ENCODE measurements at places on chromosomes 1 and 21. TPM values are rescaled to one million over a fixed set of nuclear protein-coding genes. Genes with fewer than 3 reads are reported as not detected.

- peaks cover 4% of the 10 kb centered on the region for H3K27me3 ChIP-seq
- no peak for DNase-seq
- H3K27ac ChIP-seq = no peak overlapping the region
- H3K36me3 ChIP-seq = no peaks in the 10 kb centered on the region
- no peak overlapping the region for H3K4me3 ChIP-seq
Observed at GRCh38 chr1:40636777-40637176, 28.7 kb downstream of the RIMS3 start.

DNA sequence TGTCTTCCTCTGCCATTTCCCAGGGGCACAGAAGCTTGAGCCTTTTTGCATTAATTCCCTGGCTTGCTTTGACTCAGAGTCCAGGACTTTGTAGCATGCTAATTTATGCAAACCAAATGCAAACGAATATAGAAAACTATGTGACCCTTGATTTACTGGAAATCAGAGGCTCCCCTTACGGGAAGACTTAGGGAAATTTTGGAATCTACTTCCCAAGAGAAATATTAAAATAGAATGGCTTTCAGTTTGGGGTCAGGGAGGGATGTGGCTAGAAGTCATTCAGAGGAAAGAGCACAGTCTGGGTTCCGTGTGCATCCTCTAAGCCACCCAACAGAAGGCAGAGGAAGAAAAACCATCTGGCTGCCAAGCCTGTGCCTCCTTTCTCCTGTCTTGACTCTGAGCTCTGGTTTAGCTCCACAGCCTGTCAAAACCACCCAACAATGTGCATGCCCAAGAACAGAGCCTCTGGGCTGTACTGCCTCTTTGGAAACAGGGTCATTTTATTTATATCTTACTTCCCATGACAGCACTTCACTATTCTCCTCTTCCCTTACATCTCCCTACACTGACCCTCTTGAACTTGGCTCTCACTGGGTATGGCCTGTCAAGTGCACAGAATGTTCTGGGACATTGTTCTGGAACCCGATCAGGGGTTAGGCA is 30.1 kb downstream of the ATF3 start:
- H3K4me3 ChIP-seq = no peak overlapping the region
- peaks cover 25% of the 10 kb centered on the region for H3K4me1 ChIP-seq
- no peak for DNase-seq
- H3K27me3 ChIP-seq = no peaks in the 10 kb centered on the region

DNA sequence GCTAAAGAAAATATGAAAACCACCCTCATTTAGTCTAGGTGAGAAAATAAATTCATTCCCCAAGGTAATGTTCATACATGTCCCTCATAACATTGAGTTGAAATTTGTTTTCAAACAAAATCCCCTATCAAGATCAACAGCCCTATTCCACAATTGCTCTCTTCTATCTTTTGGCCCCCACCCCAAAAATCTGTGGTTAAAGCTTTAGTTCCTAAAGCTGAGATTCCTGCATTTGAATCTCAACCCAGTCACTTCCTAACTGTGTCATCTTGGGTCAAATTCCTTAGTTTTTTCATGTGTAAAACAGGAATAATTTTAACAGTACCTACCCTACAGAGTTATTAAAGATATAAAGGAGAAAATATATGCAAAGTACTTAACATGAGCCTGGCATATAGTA is 22.0 kb downstream of the KIAA0319L start:
- H3K4me1 ChIP-seq = peaks cover 45% of the 10 kb centered on the region
- H3K27ac ChIP-seq = no peak overlapping the region
- no peaks in the 10 kb centered on the region for H3K27me3 ChIP-seq
- peaks cover 13% of the 10 kb centered on the region for H3K36me3 ChIP-seq
- DNase-seq = no peak
- no peak overlapping the region for H3K4me3 ChIP-seq

DNA sequence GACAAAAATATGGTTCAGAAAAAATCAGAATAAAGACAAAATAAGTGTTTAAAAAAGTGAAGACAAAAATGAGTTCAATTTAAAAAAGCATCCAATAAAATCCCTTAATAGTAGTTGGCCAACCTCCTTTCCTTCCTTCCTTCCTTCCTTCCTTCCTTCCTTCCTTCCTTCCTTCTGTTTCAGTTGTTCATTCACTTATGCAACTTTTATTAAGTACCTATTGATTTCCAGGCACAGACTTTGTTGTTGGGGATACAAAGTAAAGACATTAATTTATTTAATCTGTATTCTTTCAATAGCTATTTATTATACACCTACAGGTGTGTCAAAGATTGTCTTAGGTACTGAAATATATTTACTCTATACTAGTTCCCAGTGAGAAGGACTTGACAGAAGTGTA is 2.4 kb upstream of the LIPI start:
- no peak for DNase-seq
- H3K27me3 ChIP-seq = peaks cover 9% of the 10 kb centered on the region
- no peak overlapping the region for H3K27ac ChIP-seq
- H3K36me3 ChIP-seq = no peaks in the 10 kb centered on the region
- H3K4me1 ChIP-seq = peaks cover 5% of the 10 kb centered on the region

- no peak overlapping the region for H3K27ac ChIP-seq
- H3K36me3 ChIP-seq = no peaks in the 10 kb centered on the region
- no peak overlapping the region for H3K4me3 ChIP-seq
- peaks cover 8% of the 10 kb centered on the region for H3K27me3 ChIP-seq
Observed at GRCh38 chr1:119827010-119827409, 15.8 kb upstream of the REG4 start.

GRCh38 chr1:3196577-3197245 is 127.7 kb downstream of the PRDM16 start:
- H3K4me1 ChIP-seq = no peaks in the 10 kb centered on the region
- no peak for DNase-seq
- no peak overlapping the region for H3K4me3 ChIP-seq
- no peaks in the 10 kb centered on the region for H3K27me3 ChIP-seq
- no peak overlapping the region for H3K27ac ChIP-seq
- no peaks in the 10 kb centered on the region for H3K36me3 ChIP-seq

DNA sequence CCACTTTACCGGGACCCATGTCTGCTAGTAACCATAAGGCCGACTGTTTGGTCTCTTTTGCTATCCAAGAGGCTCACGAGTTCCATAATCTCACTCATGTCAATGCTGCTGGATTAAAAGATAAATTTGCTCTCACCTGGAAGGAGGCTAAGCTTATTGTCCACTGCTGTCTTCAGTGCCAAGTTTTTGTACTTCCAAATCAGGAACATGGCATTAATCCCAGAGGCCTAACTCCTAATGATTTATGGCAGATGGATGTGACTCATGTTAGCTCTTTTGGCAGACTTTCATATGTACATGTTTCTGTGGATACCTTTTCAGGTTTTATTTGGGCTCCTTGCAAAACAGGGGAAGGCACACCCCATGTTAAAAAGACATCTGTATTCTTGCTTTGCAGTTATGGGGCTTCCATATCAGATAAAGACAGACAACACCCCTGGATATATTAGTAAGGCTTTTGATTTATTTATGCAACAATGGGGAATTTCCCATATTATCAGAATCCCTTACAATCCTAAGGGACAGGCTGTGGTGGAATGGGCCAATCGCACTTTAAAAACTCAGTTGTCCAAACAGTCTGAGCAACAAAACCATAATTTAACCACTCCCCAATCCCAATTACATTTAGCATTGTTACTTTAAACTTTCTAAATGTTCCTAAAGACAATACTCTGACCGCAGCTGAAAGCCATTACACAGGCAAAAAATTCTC is 162.7 kb downstream of the IER5 start:
- no peak for DNase-seq
- H3K27me3 ChIP-seq = no peaks in the 10 kb centered on the region
- no peak overlapping the region for H3K4me3 ChIP-seq
- no peaks in the 10 kb centered on the region for H3K36me3 ChIP-seq

DNA sequence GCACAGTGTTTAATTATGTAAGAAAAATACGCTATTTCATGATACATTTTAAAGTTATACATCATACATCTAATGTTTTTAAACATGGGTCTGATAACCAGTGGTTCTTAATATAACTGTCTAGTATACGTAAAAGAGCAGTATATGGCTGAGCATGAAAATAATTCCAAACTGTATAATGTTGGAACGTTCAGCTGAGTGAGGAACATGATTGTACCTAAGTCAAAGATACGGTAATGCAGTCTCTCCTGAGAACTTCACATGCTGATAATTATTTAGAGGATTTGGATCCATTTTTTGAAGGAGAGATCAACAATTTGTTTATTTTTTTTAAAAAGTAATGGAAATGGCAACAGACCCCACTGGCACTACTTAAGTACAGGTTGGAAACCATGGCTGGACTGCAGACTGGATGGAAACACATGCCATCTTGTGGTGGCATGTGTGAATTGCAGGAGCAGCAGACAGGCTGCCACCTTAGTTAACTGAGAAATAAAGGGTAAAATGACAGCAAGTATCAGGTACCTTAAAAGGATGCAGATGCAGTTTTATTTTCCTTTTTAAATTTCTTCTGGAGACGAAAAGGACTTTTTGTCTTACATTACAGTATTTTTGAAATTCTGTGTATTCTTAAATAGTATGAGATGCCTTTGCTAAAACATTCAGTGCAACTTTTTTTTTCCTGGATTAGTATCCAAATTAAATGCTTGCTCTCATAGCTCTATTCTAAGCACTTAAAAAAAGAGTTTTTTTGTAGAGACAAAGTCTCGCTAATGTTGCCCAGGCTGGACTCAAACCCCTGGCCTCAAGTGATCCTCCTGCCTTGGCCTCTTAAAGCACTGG is 73.8 kb downstream of the MTR start:
- H3K4me3 ChIP-seq = no peak overlapping the region
- H3K27ac ChIP-seq = no peak overlapping the region
- no peaks in the 10 kb centered on the region for H3K27me3 ChIP-seq
- peak; percentile 17 for DNase-seq
- peaks cover 52% of the 10 kb centered on the region for H3K36me3 ChIP-seq

DNA sequence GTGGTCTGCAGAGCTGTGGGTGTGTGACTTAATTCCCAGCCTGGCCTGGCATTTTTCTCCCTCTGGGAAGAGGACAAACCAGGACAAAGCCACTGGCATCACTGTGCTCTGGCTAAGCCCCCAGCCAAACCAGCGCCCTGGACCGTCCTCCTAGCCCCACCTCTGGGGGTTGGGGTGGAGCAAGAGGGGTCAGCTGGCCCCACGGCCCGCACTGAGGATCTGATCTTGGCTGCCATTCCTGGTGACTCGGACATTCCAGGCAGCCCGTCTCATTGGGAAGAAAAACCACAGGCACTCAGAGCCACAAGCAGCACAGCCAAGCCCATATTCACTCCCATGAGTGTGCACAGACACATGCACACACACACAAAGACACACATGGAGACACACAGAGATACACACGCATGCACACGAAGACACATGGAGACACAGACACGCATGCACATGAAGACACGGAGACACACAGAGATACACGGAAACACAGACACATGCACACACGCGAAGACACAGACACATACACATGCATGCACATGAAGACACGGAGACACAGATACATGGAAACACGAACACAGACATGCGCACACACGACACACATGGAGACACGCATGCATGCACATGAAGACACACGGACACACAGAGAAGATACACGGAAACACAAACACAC is 2.3 kb upstream of the MXRA8 start:
- peaks cover 30% of the 10 kb centered on the region for H3K4me1 ChIP-seq
- DNase-seq = no peak
- no peaks in the 10 kb centered on the region for H3K27me3 ChIP-seq
- H3K4me3 ChIP-seq = no peak overlapping the region
- H3K36me3 ChIP-seq = no peaks in the 10 kb centered on the region
- no peak overlapping the region for H3K27ac ChIP-seq

GRCh38 chr1:56285554-56286402 is 293.6 kb downstream of the PLPP3 start:
- no peaks in the 10 kb centered on the region for H3K27me3 ChIP-seq
- no peaks in the 10 kb centered on the region for H3K4me1 ChIP-seq
- no peak overlapping the region for H3K27ac ChIP-seq
- H3K36me3 ChIP-seq = no peaks in the 10 kb centered on the region

GRCh38 chr1:160179336-160179735 is 11.0 kb upstream of the CASQ1 start:
- H3K4me3 ChIP-seq = no peak overlapping the region
- H3K27ac ChIP-seq = no peak overlapping the region
- H3K4me1 ChIP-seq = no peaks in the 10 kb centered on the region

DNA sequence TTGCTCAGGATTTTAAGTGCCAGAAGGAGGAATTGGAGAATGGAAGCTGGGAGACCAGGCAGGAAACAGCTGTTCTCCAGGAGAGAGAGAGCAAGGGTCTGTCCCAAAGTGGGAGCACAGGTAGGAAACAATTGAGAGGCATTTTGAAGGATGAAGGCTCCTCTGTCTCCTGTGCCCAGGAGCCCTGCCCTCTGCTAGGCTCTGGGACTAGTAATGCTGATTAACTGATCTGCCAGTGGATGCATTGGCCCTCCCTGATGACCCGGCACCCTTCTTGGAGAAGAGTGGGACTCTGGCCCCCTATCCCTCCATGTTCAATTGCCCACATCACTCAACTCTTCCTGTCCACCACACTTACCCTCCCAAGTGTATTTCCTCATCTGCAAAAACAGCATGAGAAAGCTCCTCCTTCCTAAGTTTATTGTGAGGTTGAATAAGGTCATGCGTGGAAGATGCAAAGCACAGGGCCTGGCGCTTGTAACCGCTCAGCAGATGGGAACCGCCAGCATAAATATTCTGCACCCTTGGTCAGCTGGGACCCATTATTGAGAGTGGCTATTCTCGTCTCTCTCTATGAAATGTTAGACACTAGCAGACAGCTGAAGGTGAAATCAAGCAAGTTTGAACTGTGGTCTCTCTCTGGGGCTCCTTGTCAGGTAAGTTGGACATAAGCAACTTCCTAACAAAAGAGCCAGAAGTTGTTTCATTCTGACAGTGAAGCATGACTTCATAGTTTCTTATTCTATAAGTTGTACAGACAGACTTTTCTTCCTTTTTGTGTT is 63.0 kb upstream of the ANGPTL1 start:
- H3K27ac ChIP-seq = no peak overlapping the region
- no peaks in the 10 kb centered on the region for H3K4me1 ChIP-seq
- no peaks in the 10 kb centered on the region for H3K27me3 ChIP-seq
- DNase-seq = no peak

GRCh38 chr21:36883532-36884486 is 82.7 kb downstream of the HLCS start:
- no peaks in the 10 kb centered on the region for H3K27me3 ChIP-seq
- no peak for DNase-seq
- H3K36me3 ChIP-seq = no peaks in the 10 kb centered on the region

GRCh38 chr1:77550135-77550534 is 132.3 kb downstream of the ZZZ3 start:
- DNase-seq = no peak
- no peaks in the 10 kb centered on the region for H3K36me3 ChIP-seq
- H3K4me3 ChIP-seq = no peak overlapping the region
- no peak overlapping the region for H3K27ac ChIP-seq
- no peaks in the 10 kb centered on the region for H3K27me3 ChIP-seq

DNA sequence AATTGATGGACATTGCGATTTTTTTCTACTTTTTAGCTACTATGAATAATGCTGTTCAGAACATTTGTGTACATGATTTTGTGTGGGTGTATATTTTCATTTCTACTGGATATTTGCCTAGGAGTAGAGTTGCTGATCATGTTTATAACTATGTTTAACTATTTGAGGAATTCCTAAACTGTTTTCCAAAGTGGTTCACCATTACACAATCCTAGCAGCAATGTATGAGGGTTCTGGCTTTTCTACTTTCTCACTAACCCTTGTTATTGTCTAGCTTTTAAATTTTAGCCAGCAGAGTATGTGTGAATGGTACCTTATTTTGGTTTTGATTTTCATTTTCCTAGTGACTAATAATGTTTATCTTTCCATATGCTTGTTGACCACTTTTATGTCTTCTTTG is 86.2 kb downstream of the ATG4C start:
- no peak overlapping the region for H3K4me3 ChIP-seq
- no peaks in the 10 kb centered on the region for H3K4me1 ChIP-seq
- no peaks in the 10 kb centered on the region for H3K36me3 ChIP-seq

Gene GRIK3
- not detected for total RNA-seq

Gene AJAP1
- total RNA-seq = 0.44 TPM

Gene EPHA2
- 0.59 TPM for total RNA-seq

Gene CCDC185
- total RNA-seq = not detected

Gene KCNQ4
- total RNA-seq = 0.35 TPM

Gene BSND
- total RNA-seq = not detected

Gene OPTC
- not detected for total RNA-seq

Gene NBPF6
- not detected for total RNA-seq
